ENCODE measurements at places on chromosomes 6 and 20.
A peak's percentile ranks its signal among the peaks of the same experiment; 100 is the strongest.

GRCh38 chr6:37643851-37644672 is 53.6 kb downstream of the MDGA1 start:
- no peak for DNase-seq

- no peak for DNase-seq
Observed at GRCh38 chr6:162261598-162261997, 466.0 kb downstream of the PRKN start.

GRCh38 chr6:63352544-63353285 is 32.9 kb upstream of the LGSN start:
- peak; percentile 78 for DNase-seq

DNA sequence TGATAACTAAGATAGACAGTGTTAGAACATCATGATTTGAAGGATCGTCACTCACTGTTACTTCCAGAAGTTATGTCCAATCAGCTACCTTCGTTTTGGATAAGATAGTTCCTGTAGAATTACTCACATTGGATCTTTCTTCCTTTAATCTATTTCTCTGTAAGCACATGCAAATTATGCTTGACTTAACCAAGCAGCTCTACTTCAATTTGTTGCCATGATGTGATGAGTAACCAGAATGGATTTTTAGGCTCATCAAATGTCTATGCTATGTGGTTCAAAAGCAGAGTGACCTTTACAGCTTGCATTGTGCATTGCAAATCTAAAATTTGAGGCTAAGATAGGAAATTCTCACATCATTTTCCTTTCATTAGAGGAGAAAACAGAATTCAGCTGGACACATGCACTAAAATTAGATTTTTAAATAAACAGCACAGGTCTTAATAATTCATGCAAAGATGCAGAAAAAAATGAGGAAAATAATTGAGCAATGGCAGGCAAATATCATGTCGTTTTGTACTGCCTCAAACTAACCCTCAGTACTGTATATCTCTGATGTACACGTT is 76.7 kb upstream of the ZFP64 start:
- DNase-seq, result no peak

DNA sequence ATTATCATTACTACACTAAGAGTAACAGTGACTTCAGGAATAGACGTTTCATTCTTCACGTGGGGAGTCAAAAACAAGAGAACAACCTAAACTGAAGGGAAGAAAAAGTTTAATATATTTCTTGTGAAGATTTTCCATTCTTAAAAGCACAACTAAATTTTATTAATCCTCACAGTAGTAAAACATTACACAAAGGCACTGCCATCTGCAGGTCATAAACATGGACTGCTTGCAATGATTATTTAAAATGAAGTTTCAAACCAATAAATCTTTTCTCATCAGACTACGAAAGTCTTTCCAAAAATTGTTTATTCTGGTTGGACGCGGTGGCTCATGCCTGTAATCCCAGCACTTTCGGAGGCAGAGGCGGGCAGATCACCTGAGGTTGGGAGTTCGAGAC is 2.6 kb downstream of the NCOA5 start:
- DNase-seq, result peak; percentile 1

GRCh38 chr6:105319331-105319730 is 83.6 kb downstream of the PREP start:
- DNase-seq, result peak; percentile 50

DNA sequence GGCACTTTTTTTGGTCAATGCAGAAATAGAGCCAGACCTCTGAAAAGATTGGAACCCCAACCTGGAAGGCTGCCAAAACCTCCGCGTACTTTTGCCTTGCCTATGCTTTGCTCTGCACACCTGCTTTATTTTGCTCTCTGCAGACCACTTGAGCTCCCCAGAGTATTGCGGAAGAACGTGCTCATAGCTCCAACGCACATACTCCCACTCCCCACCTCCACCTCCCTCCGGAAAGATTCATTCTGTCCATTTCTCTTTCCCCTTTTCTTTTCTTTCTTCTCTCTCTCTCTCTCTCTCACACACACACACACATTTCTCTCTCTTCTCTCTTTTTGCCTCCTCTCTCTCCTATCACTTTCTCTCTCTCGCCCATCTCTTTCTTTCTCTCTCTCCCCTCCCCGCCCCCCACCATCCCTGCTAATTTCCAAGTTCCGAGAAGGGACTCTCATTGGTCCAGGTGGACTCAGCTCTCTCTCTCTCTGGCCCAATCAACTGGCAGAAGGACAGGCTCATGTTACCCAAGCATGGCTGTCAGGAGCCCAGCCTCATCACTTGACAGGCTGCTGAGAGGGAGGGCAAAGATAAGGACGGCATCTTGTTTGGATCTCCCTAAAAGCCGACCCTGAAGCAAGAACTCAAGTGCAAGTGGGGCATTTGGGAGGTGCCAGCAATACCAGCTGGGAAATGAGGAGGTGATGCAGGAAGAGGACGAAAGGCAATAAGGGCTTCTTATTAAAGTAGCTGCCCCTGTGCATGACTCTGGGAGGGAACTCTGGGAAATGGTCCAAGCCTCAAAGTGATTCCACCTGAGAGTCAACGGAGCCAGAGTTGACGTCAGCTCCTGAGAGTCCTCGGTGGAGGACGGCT is 246.1 kb downstream of the LY86 start:
- DNase-seq, result peak; percentile 74

- DNase-seq, result peak; percentile 80
Observed at GRCh38 chr6:125899726-125900182, 56.8 kb upstream of the HINT3 start.

GRCh38 chr6:56977192-56977591 is 22.3 kb downstream of the BEND6 start:
- no peak for DNase-seq

GRCh38 chr6:55704421-55704820 is 125.4 kb upstream of the HMGCLL1 start:
- DNase-seq, result peak; percentile 23

GRCh38 chr6:135902756-135903331 is 51.3 kb downstream of the PDE7B start:
- no peak for DNase-seq

GRCh38 chr6:33164176-33164575 is 28.1 kb downstream of the COL11A2 start:
- DNase-seq, result no peak

GRCh38 chr6:27863962-27864905 is 48.0 kb downstream of the OR2B2 start:
- peak; percentile 6 for DNase-seq

DNA sequence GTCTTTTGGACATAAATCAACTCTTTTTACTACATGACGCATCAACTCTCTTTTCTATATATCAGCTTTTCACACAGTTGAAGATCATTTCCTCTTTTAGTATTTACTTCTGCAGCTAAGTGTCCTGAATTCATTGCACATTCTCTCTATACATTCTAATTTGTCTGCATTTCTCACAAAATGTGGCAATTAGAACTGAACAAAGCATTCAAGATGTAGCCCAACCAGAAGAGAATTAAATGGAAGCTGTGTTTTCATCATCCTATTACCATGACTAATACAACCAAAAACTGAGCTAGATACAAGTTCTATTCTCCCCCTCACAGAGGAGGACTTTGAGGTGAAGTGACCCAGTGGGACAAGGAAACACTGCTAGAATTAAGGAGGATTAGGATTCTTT is 86.9 kb downstream of the PLCG1 start:
- no peak for DNase-seq

- peak; percentile 94 for DNase-seq
Observed at GRCh38 chr6:92723390-92723931, 695.9 kb downstream of the EPHA7 start.

DNA sequence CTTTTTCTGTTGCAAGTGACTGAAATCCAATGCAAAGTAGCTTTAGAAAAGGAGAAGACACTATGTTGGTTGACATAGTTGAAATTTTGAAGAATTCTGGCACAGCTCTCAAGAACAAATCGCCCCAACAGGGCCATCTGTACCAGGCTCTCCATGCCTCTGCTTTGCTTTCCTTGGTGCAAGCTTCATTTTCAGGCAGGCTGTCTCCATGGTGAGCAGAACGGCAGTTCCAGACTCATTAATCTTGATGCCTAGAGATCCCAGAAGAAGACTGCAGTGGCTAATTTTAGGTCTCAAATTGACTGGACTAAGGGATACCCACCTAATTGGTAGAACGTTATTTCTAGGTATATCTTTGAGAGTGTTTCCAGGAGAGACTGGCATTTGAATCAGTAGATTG is 950.7 kb upstream of the FLRT3 start:
- DNase-seq, result peak; percentile 58

DNA sequence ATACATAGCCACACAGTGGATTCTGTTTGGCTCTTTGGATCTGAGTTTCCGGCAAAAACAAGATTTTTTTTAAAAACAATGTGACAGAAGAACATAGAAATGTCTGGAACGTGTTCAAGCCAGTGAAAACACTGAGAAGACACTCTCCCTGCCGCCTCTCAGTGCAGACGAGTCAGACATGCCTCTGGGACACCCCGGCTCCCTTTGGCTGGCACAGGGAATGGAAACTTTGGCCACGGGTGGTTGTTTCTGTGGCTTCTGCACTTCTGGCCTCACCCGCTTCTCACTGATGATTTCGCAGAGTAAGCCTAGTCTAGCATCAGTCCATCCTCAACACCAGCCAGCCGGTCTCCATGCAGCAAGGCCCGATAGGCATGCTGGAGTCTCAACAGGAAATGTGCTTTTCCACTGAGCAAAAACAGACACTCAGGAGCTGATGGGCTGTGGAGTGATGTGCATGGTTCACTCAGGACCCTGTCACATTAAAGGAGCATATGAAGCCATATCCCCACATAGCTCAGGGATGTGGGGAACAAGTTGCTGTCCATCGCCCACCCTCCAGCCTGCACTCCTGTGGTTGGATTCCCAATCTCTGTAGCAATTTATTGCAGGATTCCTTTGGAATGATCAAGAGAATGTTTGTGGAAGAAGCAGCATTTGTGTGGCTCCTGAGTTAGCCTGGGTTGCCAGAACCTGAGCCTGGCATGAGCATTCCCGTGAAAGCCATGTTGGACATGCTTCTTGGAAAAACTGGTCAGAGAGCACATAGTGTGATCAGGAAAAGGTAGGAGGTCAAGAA is 262.0 kb upstream of the RIN2 start:
- DNase-seq, result no peak

GRCh38 chr20:31605031-31605901 is at the start of gene ID1:
Gene ID1 (plus strand): TSS chr20:31605289. CDS start chr20:31605388, 99 bp downstream.
- DNase-seq, result peak; percentile 99

- DNase-seq, result no peak
Observed at GRCh38 chr20:37525810-37526209, 1.9 kb downstream of the BLCAP start.

- DNase-seq, result no peak
Observed at GRCh38 chr6:5599127-5599526, 337.8 kb downstream of the FARS2 start.

DNA sequence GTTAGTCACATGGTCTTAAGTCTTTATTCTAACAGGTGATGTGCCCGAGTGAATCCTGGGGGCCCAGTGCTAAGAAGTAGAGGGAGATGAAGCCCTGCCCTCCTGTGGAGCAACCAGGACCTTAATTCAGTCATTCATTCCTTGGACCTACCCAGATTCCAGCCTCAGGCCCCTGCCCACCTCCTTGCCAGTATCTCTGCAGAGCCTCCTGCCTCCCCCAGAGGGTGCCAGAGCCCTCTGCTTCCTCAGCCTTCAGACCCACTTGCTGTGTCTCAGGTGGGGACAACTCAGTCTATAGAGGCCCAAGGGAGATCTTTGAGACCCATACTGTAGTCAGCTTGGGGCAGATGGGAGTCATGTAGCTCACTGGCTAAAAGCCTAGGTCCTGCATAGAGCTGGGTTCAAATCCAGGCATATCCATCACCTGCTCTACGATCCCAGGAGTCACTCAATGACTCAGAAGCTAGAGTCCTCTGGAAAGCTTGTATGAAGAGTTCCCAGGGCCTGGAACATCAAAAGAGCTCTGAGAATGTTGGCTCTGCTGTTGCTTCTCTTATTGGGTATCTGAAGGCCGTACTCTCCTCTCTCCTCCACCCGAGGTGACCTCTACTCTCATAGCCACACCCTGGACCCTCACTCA is 3.9 kb upstream of the SIGLEC1 start:
- peak; percentile 74 for DNase-seq

DNA sequence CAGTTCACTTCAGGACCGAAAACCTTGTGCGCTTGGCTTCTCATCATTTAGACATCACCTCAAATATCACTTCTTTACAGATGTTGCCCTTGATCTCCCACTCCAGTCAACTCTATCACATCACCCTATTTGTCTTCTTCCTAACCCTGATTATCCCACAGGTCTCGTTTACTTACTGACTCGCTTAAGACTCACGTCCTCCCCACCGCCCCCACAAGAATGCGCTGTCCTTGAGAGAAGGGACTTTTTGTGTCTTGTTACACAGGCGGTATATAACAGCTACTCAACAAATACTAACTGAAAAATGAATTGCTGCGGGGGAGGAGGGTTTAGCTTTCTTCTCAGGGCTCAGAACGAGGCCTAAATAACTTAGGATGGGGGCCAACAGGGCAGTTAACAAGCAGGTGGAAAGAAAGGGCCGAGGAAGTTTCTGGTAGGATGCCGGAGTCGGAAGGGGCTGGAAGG is 527 bp downstream of the TOMM34 start:
- peak; percentile 25 for DNase-seq

GRCh38 chr6:149446791-149447376 is 37.9 kb downstream of the ZC3H12D start:
- no peak for DNase-seq

DNA sequence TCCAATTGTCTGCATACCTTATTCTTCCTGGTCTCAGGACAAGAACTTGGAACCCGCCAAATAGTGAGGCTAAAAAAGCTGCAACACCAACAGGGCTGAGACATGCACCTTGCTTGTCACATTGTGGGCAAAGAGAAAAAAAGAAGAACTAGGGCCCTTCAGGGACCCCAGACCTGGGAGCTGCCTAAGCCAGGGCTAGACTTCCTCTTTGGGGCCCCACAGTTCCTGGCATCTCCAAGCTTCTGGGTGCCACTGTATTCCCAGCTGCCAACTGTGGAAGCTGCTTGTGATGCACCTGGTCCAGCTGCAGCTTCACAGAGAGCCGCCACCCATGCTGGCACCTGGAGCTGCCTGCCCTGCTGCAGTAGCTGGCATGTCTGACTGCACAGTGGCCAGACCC is 370.6 kb downstream of the CD83 start:
- no peak for DNase-seq

DNA sequence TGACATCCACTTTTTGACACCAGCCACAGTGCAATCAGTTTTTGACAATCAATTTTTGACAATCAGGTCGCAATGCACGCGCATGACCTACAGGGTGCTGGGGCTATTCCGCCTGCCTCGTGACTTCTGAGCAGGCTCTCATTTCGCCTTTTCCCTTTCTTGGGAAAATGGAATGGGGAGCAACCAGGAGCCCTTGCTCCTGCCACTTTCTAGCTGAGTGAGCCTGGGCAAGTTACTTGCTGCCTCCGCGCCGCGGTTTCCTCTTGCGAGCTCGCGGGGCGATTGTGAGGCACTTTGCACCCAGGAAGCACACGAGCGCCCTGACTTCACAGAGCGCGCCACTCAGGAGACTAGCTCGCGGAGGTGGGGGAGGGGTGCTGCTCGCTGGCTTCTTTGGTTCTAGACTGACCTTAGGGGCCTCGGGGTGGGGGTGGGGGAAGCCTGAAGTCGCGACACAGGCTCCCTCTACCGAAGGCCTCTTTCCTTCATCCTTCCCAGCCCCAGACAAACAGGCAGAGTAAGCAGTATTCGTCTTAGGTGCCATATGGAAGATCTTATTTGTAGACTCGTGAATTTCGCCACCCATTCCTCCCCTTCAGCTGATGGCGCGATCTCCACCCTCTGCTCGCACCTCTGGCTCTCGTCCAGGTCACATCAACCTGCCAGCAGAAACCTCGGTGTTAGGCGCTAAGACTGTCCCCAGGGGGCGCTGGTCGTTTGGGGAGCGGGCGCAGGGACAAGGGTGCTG is 4.6 kb downstream of the TP53TG5 start:
- DNase-seq, result peak; percentile 85

- no peak for DNase-seq
Observed at GRCh38 chr6:148840256-148840655, 93.4 kb downstream of the UST start.
